Mammary epithelial cell (primary cell): ENCODE measurements at places on chromosomes 5 and 9. TPM values are rescaled to one million over a fixed set of nuclear protein-coding genes. Genes with fewer than 3 reads are reported as not detected.

PRLR gene
- not detected for polyA plus RNA-seq

OBP2B gene
- polyA plus RNA-seq: 0.12 TPM

GRCh38 chr9:132883349-132884294, 4.9 kb downstream of the SPACA9 start:
- DNase-seq: no peak

TLX3 gene
- not detected for polyA plus RNA-seq

GRCh38 chr9:136606687-136607333, 55.9 kb upstream of the EGFL7 start:
- no peak for DNase-seq

GMCL2 gene
- not detected for polyA plus RNA-seq

- peak; percentile 11 for DNase-seq
Measured at GRCh38 chr9:82923092-82923911, 139.6 kb downstream of the RASEF start.

DNA sequence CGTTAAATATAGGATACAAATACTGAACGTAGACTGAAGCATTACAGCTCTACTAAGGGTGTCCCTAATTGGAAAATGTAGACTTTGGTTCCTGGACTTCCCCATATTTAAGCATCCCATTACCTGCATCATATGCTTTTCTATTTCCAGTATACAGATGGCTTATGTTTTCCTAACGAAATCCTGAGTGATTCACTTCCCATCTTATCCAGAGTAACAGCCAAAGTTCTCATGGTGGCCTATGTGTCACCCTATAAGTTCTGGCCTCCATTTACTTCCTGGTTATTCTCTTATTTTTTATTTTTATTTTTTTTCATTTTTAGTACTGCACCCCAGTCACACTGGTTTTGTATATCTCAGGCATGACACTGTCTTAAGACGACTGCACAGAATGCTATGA, 552.3 kb downstream of the PRDM9 start:
- DNase-seq: no peak

BASP1 gene
- 60.4 TPM for polyA plus RNA-seq

DNA sequence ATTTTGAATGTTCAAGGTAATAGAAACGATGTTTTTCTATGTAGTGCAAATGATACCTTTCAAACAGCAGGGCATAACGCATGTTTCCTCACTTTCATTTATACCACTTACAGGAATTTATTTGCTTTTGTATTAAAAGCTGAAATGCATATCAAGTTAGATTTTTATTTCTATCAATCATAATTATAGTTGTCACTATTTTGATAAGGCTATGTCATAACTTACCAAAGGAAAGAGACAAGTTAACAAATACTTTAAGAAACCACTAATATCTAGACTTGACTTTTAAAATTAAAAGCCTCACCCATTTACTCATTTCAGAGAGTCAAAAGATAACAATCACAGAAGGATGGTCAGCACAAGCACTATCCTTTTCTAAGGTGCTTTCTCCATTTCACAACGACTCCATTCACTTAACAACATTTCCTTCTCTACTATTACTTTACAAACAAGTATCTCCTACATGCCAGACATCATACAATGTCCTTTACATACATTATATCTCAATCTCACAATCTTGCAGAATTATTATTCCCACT, 12.6 kb downstream of the ERP44 start:
- no peak for DNase-seq

PCDHA12 gene
- polyA plus RNA-seq: 0.03 TPM

GHR gene
- 0.56 TPM for polyA plus RNA-seq

GRCh38 chr5:10485142-10485795, 43.6 kb downstream of the ROPN1L start:
- DNase-seq: no peak

- DNase-seq: peak; percentile 59
Measured at GRCh38 chr5:174328631-174329299, 283.3 kb downstream of the NSG2 start.

SLC25A2 gene
- not detected for polyA plus RNA-seq

GRCh38 chr9:14349447-14350348, 35.8 kb upstream of the NFIB start:
- DNase-seq: peak; percentile 38

DNA sequence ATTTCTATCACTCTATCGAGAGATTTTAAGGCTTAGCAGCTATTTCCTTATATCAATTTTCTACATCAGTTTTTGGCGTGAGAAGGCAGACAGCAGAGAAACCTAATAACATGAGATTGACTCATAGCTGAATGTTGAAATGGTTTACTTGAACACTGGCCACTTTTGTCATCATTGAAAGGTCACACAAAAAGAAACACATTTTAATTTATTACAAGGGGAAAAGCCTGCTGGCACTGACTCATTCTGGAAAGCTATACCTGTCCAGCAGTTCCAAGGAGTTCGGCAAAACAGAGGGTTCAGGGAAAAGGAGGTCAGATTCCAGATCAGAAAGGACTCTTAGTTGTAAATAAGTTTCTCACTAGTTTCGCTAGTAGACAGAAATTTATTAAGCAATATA, 566.4 kb downstream of the DNAH5 start:
- DNase-seq: peak; percentile 72

DNA sequence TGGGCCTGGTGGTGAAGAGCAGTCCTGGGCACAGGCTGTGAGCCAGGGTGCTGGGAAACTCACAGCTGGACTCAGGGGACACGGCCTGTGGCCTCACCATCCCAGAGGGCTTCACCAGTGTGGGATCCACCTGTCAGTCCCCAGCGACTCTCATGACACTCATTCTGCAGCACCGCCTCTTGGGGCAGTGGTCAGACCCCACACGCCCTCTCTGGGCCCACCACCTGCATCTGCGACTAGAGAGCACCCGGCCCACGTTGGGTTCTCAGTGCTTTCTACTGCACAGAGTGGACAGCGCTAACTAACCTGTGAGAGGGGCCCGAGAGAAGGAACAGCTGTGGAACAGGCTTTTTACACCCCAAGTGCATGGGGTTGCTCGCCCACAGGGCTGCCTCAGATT, 45.8 kb upstream of the GARNL3 start:
- no peak for DNase-seq

DNA sequence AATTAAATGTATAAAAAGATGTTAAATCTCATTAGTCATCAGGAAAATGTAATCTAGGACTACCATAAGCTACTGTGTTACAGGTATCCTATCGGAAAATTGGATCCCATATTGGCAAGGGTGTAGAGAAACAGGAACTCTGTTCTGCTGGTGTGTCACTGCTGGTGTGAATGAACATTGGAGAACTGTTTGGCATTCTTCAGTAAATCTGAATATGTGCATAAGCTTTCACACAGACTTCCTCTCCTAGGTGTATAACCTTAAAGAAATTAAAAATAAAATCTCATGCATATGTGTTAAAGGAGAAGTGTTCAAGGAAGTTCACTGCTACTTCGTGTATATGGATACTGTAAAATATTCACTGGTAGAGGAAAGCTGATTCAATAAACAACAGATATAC, 484.6 kb upstream of the TLE4 start:
- no peak for DNase-seq

- DNase-seq: peak; percentile 19
Measured at GRCh38 chr5:146910239-146910638, 31.7 kb upstream of the PPP2R2B start.

DNA sequence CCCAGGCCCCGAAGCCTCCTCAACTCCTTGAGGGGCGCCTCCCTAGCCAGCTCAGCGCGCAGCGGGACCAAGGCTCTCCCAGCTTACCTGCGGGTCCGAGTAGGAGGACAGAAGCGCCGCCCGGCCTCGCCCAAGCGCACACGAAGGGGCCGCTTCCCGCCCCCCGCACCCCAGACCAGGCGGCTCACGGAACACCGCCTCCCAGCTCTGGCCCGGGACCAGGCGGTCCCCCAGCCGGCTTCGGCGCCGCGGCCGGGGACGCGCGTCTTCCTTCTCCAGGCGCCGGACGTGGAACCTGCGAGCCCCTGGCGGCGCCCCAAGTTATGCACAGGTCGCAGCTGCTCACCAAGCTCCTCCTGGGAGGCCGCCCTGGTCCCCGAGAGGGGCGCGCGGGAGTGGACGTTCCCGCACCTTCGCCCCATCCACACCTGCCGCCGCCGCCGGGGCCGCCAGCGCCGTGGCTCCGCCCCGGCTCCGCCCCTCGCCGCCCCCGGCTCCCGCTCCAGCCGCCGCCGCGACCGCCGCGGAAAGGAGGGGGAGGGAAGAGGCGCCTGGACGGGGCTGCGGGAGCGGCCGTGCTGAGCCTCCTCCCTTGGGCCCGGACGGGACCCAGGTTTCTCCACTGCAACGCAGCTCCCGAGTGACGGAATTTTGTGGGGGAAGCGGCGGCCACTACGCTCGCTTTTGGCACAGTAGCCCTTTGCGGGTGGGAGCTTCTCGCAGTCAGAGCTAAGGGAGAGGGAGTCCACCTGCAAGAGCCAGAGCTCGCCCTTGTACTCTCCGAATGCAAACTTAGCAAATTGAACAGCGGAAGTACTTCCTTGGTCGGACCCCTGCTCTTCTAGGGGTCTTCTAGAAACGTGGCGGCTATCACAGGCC, 77.5 kb upstream of the IFNE start:
- DNase-seq: peak; percentile 85

SLCO6A1 gene
- not detected for polyA plus RNA-seq

DNA sequence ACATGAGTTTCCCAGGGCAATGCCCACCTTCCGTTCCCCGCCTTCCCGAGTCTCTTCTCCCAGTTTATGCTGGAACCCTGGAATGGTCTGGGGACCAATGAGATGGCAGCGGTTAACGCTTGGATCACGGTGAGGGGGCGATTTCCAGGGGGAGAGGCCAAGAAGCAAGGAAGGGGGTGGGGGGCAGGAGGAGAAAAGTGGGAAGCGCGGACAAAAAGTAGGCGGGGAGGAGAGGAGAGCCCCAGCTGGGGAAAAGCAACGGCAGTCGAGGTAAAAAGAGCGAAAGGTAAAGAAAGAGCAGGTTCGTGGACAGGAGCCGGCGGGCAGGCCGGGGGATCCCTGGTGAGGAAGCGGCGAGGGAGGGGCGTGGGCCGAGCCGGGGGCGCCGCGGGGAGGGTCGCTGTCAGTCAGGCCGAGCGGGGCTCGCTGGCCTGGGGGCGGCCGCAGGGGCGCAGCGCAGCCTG, 508 bp upstream of the SNCAIP start:
- no peak for DNase-seq

DNA sequence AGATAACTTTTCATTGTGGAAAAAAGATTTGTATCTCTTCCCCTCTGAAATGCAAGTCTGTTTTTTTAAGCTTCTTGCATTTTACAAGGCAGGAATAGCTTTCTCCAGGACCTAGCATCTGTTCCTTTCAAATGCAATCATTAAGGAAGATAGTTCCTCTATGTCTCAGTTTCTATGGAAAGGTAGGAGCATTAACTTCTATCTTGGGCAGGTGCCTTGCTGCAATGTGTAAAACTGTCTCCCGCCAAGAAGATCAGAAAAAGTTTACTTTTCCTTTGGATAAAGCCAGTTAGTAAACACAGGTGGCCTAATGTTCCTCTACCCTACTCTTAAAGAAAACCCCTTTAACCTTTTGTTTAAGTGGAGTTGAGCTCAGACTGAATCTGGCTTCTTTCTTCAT, 560.6 kb upstream of the CYLC2 start:
- no peak for DNase-seq

GRCh38 chr5:141701360-141702119, 19.5 kb upstream of the ARAP3 start:
- no peak for DNase-seq

DNA sequence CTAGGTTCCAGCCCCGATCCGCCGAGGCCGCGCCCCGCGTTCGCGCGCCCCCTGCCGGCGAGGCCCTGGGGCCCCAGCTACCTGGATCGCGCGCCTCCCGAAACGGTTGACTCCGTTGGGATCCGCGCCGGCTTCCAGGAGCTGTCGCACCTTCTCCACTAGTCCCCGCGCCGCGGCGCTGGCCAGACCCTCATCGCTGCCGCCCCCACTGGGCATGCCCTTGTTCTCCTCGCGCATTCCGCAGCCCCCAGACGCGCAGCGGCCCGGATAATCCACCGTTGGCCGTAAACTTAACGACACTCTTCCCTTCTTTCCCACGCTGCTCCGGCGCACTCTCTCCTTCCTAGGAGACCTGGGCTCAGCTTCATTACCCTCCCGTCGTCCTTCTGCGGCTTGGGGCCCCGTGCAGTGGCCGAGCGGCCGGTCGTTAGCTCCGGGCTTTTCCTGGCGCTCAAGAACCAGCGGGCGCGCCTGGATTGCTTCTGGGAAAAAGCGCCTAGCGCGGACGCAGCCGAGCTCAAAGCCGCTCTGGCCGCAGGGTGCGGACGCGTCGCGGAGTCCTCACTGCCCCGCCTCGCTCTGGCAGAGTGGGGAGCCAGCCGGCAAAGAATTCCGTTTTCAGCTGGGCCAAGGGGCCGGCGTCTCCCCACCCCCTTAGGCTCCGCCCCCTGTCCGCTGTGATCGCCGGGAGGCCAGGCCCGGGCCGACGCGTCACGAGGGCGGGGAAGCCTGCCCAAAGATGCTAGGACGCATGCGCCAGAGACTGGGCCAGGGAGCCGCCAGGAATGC, at the start of gene CDKN2B:
CDKN2B (minus strand) TSS at position 589 of the 789 bp plus-strand sequence; CDS start at position 237, 352 bp downstream.
- peak; percentile 97 for DNase-seq

PPP3R2 gene
- polyA plus RNA-seq: not detected

FSTL4 gene
- polyA plus RNA-seq: 1.4 TPM

DNA sequence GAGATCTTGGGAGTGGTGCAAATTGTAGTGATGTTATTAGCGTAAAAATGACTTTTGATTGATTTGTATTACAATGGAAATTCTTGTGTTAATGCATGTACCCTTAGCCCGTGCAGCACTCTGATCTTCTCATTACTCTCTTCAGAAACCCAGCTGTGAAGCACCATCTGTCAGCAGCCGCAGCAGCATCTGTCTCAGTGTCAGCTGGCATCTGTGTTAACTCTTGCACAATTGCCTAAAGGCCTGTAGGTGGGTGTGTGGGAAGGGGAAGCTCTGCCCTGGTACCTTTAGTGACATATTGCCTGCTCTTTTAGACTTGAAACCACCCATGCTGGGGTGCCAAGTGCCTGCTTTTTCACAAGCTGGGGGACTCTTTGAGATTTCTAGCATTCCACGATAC, 101.3 kb downstream of the FBXL7 start:
- no peak for DNase-seq

GRCh38 chr9:134419684-134420076, 93.4 kb downstream of the RXRA start:
- DNase-seq: no peak

DNA sequence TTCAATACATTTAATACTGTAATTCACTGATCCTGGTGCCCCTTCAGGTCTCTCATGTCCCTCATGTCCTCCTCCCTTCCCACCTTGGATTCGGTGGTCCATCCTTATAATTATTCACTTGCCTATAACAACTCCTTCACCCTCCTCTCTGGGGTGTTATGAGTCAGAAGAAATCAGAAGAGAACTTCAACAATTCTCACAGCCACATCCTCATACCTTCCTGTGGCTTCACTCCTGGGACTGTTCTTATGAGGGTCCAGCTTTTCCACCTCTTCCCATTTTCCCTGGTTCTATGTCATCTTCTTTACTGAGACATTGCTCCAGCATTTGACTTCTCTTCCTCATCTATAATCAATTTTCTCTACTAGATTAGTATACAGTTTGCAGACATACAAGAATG, 406.1 kb downstream of the NR2F1-AS1 start:
- DNase-seq: no peak

DNA sequence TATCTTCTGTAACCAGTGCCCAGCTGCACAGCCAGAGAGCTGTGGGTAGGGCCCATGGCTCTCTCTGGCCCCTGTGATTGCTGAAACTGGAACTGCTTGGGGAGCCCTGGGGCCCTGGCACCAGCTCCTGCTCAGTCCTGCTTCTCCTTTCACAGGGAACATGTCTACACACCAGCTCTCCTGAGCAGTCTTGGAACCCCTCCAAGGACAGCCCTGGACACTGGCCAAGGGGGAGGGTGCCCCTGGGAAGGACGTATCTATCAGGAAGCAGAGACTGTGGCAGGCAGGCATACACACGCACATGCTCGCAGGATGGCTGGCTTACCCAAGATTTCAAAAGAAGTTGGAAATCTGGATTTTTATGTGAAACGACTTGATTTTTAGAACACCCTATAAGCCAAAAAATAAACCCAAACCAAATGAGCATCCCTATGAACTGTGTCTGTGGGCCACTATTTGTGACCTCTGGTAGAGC, 8.8 kb upstream of the TRAF1 start:
- DNase-seq: peak; percentile 99
